ENCODE measurements at places on chromosomes 1 and 21.

GRCh38 chr1:211133393-211133835 is 534 bp downstream of the KCNH1 start:
- DNase-seq = no peak

DNA sequence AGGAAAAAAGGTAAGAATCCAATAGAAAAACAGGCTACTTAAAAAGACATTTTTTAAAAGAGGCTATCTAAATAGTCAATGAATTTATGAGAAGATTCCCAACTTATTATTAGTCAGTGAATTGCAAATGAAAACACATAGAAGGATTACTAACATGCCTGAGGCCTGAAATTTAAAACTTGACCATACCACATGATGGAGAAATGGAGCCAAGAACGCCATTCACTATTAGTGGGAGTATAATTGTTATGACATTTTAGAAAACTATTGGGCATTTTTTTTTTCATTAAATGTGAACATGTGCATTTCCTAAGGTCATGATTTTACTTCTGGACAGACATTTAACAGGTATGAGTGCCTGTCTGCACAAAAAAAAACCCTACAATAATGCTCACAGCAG is 24.8 kb upstream of the OR2B11 start:
- DNase-seq = no peak

GRCh38 chr21:45534636-45535331 is 7.5 kb downstream of the SLC19A1 start:
- no peak for DNase-seq

GRCh38 chr1:223030871-223031400 is 112.1 kb downstream of the TLR5 start:
- DNase-seq = no peak

DNA sequence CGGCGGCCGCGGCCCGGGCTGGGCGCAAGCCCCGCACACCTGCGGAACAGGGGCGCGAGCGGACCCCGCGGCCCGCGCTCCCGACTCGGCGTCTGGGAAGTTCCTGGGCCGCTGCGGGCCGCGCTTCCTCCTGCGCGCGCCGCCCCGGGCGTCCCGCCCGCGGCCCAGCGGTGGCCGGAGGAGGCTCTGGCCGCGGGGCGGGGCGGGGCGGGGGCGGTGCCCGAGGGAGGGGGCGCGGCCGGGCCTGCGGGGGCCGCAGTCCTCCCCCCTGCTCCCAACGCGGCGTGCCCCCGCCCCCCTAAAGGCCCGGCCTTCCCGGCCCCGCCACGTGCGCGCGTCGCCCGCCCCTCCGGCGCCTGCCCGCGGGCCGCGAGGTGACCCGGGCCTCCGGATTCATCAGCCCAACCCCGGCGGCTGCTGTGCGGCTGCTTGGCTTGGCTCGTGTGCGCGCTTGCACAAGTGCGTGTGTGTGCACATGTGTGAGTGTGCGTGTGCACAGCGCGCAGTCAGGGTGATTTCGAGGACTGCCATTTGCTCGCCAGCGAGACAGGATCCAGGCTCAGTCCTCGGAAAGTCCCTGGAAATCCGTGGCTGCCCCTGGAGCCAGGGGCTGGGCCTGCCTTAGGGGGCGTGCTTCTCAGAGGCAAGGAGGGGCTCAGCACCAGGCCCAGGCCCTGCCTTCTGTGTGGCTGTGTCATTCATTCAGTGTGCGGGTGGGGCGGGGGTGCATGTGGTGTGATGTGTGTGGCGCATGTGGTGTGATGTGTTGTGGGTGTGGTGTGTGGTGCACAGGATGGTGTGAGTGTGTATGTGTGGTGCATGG is at the start of gene C2CD2:
TSS of gene C2CD2 (minus strand) at position 188 of the 823 bp plus-strand sequence. CDS start 370 bp downstream, outside the sequence.
- DNase-seq = no peak

GRCh38 chr1:8257621-8258020 is 60.3 kb upstream of the SLC45A1 start:
- no peak for DNase-seq

DNA sequence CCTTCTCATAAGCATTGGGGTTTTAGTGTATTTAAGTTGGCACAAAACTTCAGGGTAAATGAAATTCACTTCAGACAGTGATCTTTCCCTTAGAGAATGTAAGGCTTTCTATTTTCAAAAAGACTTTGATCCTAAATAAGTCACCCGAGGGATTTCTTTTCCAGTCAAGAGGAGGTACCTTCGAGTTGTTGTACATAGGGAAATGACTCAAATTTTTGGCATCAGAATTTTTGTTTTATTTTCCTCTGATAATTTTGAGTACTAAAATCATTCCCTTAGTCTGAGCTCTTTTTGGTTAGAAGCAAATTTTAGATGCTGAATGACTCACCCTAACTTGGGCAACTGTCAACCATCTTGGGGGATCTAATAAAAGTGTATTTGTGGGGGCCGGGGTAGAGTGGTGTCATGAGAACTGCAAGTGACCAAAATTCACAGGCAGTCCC is 193.9 kb downstream of the DHRS3 start:
- DNase-seq = no peak

- no peak for DNase-seq
Observed at GRCh38 chr1:224457782-224458144, 23.2 kb upstream of the WDR26 start.

- no peak for DNase-seq
Observed at GRCh38 chr1:84774669-84775534, 84.6 kb upstream of the SSX2IP start.

- no peak for DNase-seq
Observed at GRCh38 chr1:219536038-219536437, 76.9 kb downstream of the ZC3H11B start.

GRCh38 chr1:24504560-24504959 is 1.9 kb downstream of the RCAN3 start:
- no peak for DNase-seq

GRCh38 chr1:185062710-185063370 is 17.5 kb downstream of the RNF2 start:
- no peak for DNase-seq

GRCh38 chr1:71980556-71980955 is 301.8 kb downstream of the NEGR1 start:
- DNase-seq = no peak

All from T-cell (primary cell).